AG09319 (cell line): ENCODE measurements at places on chromosomes 12 and 14.

DNA sequence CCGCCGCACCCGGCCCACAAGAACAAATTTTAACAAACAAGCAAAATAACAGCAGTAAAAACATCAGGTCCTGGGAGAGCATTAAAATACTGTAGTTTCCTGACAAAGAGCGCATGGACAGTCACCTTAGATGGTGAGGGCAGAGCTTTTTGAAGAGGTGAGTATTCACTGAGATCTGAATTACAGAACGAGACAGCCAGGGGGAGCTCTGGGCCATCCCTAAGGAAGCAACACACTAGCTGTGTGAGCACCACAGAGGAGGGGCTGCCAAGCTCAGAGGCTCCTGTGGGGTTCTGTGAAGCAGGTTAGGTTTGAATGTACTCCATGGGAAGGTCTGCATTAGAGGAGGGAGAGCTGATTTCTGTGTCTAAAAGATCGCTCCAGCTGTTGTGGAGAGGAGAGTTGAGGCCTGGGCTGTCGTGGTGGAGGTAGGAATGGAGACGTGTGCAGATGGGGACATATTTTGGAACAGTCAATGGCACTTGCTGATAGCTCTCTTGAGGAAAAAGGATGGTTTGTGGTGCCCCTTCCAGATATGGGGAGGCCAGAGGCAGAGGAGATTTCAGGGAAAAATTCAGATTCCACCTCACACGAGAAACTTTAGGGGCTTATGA lies 72.9 kb downstream of the TRAFD1 start:
- DNase-seq: peak; percentile 12

GRCh38 chr14:68368850-68369249 lies 424.0 kb downstream of the ZFP36L1 start:
- DNase-seq: no peak

DNA sequence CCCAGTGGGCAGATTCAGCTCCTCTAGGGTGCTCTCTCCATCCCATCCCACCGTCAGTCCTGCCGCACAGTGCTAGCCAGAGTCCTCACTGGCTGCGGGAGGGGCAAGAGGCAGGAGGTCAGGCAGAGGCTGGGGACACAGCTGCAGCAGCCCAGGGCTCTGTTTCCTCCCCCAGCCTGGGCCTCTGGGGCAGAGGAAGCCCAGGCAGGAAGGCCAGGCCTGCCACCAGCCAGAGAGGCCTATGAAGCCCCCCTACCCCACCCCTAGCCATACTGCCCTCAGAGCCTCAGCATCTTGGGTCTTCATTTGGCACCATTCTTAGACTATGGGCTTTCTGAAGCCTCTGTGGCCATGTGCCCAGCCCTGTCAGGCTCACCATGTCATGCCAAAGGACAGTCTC lies 3.4 kb downstream of the ACVRL1 start:
- no peak for DNase-seq

GRCh38 chr12:74365178-74365964 lies 172.3 kb upstream of the ATXN7L3B start:
- peak; percentile 27 for DNase-seq

- no peak for DNase-seq
These were observed 26.5 kb downstream of the TECPR2 start for GRCh38 chr14:102389246-102389645.

- no peak for DNase-seq
These were observed 3.5 kb downstream of the EMG1 start for GRCh38 chr12:6974180-6974579.

GRCh38 chr12:28699029-28699428 lies 450.0 kb upstream of the FAR2 start:
- no peak for DNase-seq

DNA sequence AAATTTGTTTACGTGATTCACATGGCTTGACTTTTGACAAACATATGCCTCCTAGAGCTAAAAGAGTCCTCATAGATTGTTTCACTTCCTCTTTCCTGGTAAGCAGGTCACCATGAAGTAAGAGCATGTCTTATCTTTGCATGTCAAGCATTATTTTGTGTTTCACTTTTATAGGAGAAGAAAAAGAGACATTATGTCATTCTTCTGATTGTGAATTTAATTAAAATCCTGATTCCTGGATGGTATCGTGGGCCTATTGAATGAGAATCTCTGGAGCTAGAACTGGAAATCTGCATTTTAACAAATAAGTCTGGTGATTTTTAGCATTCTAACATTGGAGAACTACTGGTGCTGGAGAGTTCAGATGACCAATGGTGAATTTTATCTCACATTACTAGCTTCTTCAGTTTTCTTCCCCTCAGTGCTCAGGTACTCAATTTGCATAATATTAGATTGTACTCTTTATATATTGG lies 218.6 kb upstream of the ATP2B1 start:
- no peak for DNase-seq

DNA sequence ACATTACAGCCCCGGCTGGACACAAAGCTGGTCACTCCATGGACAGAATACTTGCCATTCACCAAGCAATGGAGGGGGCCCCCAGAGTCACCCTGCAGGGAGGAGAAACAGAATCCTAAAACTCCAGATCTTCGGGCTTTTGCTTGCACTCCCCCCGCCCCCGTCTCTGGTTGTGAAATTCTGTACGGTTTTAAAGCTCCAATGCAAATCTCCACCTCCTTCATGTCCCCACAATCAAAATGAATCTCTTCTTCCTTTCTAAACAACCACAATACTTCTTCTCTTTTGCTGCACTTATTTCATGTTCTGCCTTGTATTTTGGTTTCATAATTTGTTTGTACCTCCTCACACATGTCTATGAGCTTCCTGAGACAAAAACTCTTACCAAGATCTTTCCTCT lies 5.8 kb upstream of the BIN2 start:
- DNase-seq: no peak

GRCh38 chr14:73231981-73232851 lies 5.1 kb upstream of the PAPLN start:
- no peak for DNase-seq

DNA sequence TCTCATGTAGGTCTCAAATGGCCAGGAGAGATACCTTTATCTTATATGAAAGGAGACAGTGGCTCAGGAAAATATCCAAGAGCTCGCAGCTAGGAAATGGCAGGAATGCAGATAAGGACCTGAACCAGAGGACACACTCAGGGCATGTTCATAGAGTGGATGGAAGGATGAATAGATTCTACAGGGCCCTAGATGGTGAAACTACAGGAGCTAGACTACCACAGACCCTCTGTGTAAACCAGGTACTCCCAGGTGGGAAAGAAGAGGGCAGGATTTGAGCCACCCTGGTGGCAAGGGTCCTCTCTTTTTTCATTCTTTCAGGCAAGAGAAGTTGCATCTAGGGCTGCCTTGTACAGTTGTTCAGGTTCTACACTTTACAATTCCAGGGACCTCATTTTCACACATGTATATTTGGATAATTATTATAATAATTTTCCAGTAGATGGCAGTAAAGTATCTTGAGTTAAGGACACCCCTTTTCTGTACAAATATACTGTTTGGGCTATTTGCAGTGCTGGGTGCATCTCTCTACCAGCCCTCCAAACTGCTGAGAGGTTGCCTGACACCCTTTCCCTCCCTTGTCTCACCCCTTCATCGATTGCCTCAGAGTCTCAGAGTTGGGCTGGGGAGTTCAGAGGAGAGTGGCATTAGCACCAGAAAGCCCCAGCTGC lies 10.5 kb upstream of the ZDHHC22 start:
- no peak for DNase-seq

DNA sequence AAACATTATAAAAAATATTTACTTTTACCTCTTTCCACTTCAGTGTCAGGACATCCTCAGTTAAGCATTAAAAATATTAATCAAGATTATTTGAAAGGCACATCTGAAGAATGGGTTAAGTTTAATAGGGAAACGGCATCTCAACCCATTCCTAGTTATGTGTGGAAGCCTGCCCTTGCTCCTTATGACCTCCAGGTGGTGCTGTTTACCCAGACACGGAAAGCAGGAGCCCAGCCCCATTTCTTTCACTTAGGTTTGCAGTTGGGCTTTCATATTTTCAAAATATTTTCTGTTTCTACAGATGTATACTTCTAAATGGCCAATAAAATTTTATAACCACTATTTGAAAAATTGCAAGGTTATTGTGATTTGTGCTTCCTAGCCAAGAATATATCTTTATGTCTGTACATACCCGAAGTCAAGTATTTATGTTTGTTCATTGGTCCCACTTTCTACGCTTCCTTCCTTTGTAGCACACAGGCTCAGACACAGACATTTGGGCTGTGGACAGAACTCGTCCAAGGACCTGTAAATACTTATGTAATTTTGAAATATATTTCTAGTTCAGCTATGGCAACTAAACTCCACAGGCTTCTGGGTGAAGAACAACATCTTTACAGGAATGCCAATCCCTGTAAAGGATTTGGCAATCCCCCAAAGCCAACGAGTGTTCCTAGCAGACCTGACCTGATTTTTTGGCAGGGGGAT lies 247.1 kb downstream of the AKAP6 start:
- DNase-seq: peak; percentile 42

GRCh38 chr14:103763730-103764488 lies 48.3 kb downstream of the ZFYVE21 start:
- DNase-seq: no peak

GRCh38 chr12:121252712-121253345 lies 42.9 kb downstream of the P2RX4 start:
- no peak for DNase-seq

- DNase-seq: peak; percentile 97
These were observed 48.0 kb downstream of the DRAM1 start for GRCh38 chr12:101925361-101925760.

- no peak for DNase-seq
These were observed 48.8 kb downstream of the NINJ2 start for GRCh38 chr12:614411-614970.

DNA sequence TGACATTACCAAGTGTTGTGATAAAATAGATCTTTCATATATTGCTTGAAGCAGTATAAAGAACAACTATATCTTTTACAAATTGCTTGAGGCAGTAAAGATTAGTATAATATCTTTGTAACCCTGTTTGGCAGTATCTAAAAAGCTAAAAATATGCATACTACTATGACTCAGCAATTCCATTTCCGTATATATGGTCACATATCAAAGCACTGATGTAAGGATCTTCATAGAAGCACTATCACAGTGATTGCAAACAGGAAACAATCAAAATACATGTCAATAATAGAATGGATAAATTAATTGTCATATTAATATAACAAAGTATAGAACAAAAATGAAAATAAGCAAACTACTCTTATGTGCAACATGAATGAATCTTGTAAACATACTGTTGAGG lies 158.4 kb upstream of the IGF1 start:
- no peak for DNase-seq

DNA sequence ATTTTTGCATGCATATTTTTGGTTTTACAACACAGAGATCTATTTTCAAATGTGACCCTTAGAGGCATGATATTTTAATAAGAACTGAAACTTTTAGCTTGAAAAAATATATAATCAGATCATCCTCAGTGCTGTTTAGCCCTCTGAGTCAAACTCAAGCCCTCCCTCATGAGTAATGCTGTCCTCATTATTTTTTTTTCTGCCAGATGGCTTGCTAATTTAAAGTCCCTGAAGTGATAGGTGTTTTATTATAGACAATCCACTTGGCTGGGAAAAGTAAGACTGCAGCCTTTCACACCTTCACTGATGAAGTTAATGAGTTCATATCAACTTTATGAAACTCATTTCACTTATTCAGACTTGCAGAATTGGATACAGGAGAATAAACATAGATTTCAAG lies 227.7 kb downstream of the SLC16A7 start:
- DNase-seq: no peak

- DNase-seq: no peak
These were observed 200.2 kb downstream of the PHLDA1 start for GRCh38 chr12:75831402-75831801.

DNA sequence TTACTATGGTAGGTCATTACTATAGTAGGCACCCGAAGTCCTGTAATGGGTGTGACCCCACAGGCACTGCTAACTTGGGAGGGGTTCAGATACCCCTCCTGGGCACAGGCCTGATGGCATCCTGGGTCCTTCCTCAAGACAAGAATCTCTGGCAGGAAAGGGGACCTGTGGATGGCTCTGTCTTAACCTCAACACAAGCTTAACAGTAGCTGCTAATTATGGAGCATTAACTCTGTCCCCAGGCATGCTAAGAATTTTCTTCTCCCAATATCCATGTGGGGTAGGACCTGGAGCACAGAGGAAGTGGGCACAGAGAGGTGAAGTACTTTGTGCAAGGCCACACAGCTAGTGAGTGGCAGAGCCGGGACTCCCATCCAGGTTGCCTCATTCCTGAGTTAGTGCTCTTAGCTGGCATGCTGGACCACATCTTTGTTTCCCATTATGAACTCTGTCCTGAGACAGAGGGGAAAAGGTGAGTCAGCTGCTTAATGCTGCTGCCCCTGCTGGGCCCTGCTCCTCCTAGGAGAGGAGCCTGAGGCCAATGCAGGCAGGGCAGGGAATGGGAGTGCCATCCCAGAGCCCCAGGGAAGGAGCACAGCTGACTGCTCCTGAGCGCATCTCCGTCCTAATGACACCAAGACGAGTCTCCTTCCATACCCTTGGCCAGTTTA lies 32.1 kb downstream of the GALNT16 start:
- DNase-seq: no peak

DNA sequence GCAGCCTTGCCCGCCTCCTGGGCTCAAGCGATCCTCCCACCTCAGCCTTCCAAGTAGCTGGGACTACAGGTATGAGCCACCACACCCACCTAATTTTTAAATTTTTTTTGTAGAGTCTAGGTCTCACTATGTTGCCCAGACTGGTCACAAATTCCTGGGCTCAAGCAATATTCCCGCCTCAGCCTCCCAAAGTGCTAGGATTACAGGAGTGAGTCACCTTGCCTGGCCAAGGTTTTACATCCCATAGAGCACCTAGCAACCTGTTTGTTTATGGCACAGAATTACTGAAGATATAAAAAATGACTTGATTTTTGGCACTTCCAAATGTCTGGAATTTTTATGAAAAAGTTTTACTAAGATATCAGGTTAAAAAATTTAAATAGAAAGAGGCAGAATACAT lies 16.5 kb downstream of the MYO1A start:
- no peak for DNase-seq

DNA sequence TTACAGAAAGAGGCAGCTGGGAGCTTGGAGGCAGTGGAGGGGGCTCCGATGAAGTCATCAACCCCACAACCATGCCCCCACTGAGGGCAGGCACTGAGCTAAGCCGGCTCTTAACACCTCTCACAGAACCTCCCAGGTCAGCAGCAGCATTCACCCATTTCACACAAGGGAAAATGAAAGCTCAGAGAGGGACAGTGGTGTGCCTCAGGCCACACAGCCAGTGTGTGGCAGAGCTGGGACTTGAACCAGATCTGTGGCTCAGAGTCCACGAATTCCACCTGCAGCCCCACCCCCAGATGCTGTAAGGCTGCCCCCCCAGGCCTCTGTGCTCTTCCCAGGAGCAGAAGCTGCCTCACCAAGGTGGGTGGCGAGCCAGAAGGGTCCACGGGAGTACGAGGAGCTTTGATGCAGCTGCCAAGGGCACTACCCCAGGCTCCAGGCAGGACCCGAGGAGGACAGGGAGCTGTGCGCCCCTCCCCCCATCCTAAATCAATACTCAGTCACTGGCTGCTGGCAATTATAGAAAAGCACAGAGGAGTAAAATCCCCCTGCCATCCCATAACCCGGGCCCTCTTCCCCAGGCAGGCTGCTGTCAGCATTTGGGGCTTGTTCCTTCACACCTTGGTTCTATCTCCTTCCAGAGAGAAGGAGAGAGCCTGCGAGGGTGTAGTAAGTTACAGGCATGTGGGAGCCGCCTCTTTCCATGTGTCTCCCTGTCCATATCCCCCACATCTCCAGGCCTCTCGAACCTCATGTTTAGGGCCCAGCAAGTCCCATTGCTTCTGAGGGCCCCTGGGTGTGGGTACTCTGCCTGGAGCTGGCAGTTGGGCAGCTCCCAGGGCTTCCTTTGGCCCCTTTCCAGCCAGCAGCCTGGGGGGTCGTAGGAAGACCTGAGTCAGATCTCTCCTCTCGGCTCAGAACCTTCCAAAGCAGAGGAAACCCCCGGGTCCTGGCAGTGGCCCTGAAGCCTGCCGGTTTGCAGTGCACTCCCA lies 47.6 kb downstream of the FAM222A start:
- DNase-seq: no peak
